ENCODE measurements at places on chromosomes 1 and 21.

DNA sequence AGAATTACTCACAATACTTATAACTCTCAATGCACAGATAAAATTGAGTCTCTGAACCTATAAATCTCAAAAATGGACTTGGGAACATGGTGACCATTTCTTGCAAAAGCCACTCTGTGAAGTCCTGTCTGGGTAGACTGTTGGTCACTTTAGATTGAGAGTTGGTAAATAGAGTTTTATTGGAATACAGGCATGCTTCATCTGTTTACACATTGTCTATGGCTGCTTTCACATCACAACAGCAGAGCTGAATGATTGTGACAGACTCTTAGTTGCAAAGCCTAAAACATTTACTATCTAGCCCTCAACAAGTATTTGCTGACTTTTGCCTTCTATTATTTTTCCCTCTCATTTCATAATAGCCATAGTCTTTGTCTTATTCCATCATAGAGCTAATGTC lies 24.1 kb upstream of the ASPM start:
- no peak for DNase-seq

GRCh38 chr1:145845144-145845513 lies 301 bp upstream of the NUDT17 start:
- DNase-seq, result no peak

GRCh38 chr1:34356853-34357252 lies 180.1 kb downstream of the C1orf94 start:
- no peak for DNase-seq

GRCh38 chr1:160647329-160647720 lies 481 bp upstream of the SLAMF1 start:
- no peak for DNase-seq

DNA sequence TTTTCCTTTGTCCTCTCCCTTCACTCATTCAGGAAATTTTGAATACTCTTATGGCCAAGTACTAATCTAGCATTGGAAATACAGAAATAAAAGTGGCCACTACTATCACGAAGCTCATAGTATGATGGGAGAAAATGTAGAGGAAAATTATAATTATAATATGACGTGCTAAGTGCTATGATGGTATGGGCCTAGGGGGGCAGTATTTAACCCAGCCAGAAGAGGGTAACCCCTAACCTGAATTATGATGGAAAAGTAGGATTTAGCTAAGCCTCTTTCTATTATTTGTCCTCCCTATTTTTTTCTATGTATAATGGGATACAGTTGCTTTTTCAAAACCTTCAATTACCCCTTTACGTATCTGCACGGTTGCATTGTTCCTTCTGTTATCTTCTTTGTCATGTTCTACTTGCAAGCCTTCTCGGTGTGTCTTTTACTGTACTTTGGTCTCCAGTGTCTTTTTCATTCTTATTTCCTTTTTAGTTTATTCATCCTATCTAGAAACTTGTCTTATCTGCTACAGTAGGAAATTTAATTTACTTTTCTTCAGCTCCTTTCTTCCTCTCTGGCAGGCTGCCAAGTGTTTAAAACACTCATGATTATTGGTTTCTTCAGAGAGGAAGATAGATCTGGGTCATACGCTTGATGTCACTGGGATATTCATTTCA lies 88.8 kb upstream of the GPR52 start:
- DNase-seq, result no peak

- DNase-seq, result peak; percentile 37
Measured at GRCh38 chr1:201719812-201720521, 109.0 kb upstream of the IPO9 start.
